ENCODE measurements at places on chromosomes 6 and 20.

- no peak for DNase-seq
These were observed 376.6 kb downstream of the DHX35 start for GRCh38 chr20:39338469-39339376.

GRCh38 chr6:109383438-109383940, 1.2 kb upstream of the CD164 start:
- no peak for DNase-seq

- no peak for DNase-seq
These were observed 26.2 kb downstream of the SLC16A10 start for GRCh38 chr6:111113336-111114086.

DNA sequence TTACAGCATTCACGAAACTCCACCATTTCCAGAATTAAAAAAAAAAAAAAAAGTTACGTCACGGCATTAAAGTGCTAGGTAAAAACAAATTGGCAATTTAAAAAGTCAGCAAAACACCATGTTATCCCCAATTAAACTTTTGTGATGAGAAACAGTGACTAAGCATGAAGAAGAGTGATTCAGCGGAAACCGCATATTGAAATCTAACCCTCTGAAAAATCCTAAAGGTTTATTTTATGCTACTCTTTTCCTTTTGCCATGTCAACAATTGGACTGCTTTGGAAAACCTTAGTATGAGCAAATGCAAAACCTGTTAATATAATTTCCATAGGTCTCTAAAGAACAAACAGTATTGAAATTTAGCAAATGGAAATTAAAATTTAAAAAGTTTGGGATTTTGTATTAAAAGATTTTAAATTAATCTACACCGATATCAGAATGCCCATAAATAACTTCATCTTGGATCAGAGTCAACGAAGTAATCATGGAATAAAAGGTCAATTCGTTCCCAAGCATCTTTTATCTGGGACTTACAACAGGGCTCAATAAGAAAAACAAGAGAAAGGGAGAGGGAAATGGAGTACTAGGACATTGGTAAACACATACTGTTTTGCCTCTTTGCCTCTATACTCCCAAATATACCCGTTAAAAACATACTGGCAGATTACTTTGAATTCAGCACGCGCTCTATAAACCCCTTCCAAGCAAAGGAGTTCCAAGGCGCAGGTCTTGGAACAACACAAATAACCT, 1.1 kb downstream of the FBXO30 start:
- no peak for DNase-seq

DNA sequence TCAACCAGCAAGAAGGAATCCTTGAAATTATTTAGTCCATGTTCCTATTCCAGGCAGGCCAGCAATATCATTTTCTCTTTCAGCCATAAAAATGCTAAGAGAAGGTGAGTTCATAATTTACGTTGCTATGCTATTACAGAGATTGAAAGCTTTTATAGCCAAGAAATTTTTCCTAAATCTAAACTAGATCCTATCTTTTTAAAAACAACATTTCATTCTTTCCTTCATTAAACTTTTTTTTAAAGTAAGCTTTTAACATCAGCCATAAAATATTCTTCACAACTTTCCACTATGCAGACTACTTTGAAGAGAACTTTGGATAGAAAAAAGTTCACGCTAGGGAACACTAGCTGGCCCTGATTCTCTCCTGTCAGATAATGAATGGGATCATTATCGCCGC, 159.8 kb downstream of the RPS12 start:
- DNase-seq = no peak

GRCh38 chr6:39114388-39114703, 640 bp downstream of the SAYSD1 start:
- no peak for DNase-seq

DNA sequence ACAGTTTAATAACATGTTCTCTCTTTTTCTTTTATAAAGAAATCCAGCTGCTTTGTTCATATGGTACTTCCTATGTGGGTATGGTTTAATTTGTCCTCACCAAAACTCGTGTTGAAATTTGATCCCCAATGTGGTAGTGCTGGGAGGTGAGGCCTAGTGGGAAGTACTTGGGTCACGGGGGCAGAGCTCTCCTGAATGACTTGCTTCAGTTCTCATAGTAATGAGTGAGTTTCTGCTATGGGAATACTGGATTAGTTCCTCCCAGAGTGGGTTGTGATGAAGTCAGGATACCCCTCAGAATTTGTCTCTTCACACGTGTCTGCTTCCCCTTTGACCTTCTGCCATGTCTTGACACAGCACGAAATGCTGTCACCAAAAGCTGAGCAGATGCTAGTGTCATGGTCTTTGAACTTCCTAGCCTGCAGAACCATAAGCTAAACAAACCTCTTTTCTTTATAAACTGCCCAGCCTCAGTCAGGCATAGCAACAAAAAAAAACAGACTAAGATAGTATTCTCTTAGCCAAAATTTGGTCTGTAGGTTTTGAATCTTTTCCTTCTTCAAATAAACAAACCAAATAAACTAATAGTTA, 87.8 kb upstream of the HS3ST5 start:
- no peak for DNase-seq

DNA sequence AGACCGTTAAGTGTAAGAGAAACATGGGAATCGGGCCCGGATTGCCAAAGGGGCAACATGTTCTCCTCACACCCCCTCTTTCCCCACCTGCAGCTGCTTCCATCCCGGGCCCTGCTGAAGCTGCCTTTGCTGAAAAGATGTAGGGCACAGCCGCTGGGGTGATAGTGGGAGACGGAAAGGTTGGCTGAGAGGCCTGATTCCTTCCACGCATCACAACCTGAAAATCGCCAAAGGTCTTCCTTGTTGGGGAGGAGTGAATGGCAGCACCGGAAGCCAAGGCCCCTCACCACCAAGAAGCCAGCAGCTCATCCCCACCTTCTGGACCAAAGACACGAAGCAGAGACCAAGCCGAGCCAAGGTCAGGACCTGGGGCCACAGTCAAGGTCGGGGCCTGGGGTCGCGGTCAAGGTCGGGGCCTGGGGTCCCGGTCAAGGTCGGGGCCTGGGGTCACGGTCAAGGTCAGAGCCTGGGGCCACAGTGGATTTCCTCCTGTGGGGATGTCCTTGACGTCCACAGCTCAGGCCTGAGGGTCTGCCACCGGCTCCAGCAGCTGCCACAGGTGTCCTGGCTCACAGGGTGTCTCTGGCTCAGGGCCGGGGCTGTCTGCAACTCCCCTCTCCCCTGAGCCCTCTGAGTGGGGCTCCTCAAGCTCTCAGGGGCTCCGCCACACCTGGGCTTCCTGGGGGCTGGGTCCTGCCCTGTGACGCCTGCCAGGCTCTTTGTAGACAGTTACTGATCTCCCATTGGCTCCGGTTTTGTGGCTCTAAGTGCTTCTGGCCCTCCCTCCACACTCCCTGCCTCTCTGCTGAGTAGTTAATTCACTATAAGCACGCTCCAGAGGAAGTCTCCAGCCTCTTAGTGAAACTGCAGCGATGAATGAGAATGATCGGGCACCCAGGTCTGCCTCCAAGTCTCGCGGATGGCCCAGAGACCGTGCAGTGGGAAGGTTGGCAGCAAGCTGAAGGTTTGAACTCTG, 5.5 kb upstream of the CHRNA4 start:
- no peak for DNase-seq

DNA sequence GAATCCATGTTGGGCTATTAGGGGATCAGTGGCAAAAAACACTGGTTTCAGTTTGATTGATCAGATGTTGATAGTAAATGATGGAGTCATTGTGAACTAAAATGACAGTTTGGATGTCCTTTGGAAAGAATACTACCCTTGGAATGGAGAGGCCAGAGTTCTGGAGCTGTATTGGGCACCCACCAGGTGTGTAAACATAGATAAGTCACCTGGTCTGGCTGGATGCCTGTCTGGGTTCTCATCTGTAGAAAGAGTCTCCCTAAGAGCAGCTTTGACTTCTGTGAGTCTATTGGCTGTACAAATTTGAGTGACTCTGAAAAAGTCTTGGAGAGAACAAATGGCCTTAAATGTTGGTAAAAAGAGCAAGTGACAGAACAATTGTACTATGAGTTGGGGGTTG, 115.0 kb downstream of the SCP2D1 start:
- DNase-seq = no peak

- no peak for DNase-seq
These were observed 494.1 kb downstream of the PREX1 start for GRCh38 chr20:48333707-48334106.

- no peak for DNase-seq
These were observed 108.9 kb downstream of the SNX5 start for GRCh38 chr20:17859616-17860232.

- DNase-seq = no peak
These were observed 110.4 kb upstream of the ARMC2 start for GRCh38 chr6:108737594-108738546.

DNA sequence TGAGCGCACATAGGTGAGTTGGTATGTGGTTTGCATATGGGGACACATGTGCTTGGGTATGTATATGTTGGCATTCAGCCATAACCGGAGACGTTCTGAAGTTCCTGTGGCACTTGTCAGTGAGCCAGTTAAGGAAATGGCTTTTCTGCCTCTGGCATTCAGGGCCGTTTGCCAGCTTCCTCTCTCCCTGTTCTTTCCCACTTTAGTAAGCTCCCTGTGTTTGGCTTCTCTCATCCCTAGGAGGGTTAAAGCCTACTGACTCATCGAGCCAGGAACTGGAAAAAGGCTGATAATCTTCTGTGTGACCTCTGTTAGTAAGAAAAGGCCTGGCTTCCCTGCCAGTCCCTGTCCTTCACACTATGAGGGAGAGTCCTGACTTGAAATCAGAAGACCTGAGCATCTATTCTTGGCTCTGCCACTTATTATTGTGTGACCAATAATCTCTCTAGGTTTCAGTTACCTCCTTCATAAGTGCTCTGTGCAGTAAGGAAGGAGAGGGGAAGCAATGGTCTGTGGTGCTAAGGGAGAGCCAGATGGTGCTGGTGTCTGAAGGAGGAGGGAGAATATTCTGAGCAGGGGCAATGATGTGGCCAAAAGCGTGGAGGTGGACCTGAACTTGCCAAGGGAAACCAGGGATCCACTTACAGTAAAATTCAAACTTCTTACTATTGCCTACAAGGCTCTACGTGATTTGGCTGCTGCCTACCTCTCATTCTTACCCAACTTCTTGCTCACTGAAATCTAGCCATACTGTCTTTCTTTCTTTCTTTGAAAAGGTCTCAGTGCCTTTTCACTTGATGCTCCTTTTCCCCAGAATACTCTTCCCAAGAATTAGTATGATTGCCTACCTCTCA, 31.4 kb downstream of the ACSS2 start:
- no peak for DNase-seq

GRCh38 chr6:131283466-131284175, 148.4 kb downstream of the AKAP7 start:
- no peak for DNase-seq

DNA sequence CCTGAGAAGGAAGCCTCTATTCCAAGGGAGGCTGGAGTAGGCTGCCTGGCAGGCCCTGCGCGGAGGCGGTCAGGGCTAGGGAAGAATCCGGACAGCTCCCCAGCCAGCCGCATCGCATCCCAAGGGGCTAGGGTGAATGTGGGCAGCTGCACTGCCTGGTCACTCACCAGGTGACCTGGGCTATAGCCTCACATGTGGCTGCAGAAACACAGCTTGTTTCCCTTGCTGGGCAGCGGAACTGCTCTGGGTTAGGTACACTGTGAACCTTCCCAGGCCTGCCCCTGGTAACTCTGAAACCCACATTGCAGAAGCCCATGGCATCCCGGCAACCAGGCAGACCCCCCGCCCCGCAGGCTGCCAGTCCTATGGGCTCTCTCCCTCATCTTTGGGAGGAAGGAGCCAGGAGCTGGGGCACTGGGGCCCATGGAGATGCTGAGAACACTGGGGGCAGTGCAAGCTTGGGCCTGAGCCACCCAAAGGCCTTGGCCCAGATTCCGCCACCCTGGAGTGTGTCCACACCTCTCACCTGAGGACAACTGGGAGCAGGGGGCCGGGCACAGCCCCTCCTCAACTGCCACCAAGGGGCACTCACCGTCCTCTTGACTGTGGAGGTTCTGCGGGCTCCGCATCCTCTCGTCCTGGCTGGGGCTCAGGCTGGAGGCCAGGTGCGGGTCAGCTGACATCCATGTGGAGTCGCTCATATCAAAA, 111.0 kb downstream of the NOL4L start:
- no peak for DNase-seq

DNA sequence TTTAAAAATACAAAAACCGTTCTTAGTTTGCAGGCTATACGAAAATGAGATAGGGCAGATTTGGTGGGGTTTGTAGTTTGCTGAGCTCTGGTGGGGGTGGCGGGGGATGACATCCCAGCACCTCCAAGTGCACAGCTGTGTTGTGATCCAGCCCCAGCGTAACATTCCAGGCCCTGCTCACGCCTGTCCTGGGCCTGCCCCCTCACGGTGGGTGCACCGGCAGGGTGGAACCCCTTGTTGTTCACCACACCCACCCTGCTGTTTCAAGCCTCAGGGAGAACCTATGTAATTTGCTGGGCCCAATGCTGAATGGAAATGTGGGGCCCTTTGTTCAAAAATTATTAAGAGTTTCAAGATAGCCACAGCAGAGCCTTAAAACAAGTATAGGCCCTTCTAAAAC, 25.0 kb downstream of the ARMC2 start:
- no peak for DNase-seq

DNA sequence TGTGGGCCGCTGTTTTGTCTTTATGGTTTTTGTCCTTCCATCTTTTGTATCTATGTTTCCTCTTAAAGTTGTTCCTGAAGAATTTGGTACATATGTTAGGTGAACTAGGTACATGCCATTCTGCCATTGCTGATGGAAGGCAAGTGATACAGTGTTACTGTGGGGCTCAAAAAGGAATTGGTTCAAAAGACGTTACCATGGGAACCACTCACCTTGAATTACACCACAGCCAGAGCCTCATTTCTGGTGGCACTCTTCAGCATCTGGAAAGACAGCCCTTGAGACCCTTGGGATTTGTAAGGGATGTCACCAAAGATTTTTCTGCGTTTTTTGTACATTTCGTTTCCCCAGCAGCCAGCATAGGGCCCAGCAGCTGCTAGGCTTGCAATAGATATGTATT, 31.9 kb downstream of the TMEM181 start:
- DNase-seq = no peak

DNA sequence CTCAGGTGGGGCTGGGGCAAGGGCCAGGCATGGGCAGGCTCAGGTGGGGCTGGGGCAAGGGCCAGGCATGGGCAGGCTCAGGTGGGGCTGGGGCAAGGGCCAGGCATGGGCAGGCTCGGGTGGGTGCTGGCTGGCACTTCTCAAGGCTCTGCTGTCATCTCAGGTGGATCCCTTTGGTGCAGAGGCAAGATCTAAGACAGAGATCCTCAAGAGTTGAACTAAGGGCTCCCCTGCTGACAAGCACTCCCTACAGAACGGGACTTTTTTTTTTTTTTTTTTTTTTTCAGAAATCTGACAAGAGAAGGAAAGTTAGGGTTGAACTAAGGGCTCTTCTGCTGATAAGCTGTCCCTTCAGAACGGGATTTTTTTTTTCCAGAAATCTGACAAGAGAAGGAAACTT, 24.9 kb downstream of the MMP24OS start:
- DNase-seq = no peak

Data from esophagus squamous epithelium (tissue), 5 donors.